ENCODE measurements at places on chromosomes 16 and 17.

DNA sequence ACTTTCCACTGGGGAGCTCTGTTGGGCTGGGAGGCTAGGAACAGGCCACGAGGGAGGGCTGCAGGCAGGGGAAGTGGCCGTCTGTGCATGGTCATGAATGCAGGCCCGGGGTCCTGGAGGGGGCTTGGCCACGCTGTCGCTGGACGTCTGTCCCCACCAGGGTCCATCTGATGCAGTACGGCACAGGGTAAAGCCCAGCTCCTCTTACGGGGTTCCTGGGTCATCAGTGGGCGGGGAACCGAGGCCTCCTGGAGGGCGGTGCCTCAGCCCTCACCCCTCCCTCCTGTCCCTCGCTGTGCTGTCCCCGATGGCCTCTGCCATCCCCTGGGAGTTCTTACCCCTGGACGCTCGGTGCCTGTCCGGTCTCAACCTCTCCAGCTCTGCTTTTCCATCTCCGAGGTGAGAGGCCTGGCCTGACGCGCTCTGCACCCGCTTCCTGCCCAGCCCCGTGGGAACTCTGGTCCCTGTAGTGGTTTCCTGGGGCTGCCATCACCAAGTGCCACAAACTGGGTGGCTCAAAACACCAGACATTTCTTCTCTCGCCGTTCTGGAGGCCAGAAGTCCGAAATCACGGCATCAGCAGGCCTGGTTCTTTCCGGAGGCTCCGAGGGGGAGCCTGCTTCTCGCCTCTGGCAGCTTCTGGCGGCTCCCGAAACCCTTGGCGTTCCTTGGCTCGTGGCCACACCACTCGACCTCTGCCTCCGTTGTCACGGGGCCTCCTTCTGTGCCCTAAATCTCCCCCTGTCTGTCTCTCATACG, 182.8 kb downstream of the SEC14L1 start:
- DNase-seq, result peak; percentile 78

GRCh38 chr17:77126519-77126918, 14.2 kb upstream of the SEC14L1 start:
- no peak for DNase-seq

- no peak for DNase-seq
Observed at GRCh38 chr16:66044089-66044488, 322.4 kb upstream of the CDH5 start.

GRCh38 chr16:4591706-4592470, 22.8 kb downstream of the UBALD1 start:
- no peak for DNase-seq

GRCh38 chr17:43591779-43592562, 45.8 kb upstream of the ETV4 start:
- peak; percentile 90 for DNase-seq

GRCh38 chr16:17277981-17278381, 192.8 kb downstream of the XYLT1 start:
- no peak for DNase-seq

DNA sequence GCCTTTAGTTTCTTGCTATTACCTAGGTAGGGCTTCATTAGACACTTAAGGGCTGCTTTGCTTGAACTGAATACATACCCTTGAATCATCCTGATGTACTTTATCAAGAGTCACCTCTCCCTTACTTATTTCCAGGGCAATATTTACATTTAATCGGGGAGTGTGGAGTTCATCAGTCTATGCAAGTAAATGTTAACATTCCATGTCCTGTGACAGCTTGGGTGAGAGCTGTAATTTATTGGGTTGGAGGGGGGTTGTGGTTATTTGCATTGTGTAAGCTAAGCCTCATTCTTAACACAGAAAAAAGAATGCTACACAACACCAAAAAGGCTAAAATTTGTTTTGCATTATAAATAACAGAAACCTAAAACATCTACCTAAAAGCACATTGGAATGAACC, 16.7 kb downstream of the KCNJ16 start:
- no peak for DNase-seq

DNA sequence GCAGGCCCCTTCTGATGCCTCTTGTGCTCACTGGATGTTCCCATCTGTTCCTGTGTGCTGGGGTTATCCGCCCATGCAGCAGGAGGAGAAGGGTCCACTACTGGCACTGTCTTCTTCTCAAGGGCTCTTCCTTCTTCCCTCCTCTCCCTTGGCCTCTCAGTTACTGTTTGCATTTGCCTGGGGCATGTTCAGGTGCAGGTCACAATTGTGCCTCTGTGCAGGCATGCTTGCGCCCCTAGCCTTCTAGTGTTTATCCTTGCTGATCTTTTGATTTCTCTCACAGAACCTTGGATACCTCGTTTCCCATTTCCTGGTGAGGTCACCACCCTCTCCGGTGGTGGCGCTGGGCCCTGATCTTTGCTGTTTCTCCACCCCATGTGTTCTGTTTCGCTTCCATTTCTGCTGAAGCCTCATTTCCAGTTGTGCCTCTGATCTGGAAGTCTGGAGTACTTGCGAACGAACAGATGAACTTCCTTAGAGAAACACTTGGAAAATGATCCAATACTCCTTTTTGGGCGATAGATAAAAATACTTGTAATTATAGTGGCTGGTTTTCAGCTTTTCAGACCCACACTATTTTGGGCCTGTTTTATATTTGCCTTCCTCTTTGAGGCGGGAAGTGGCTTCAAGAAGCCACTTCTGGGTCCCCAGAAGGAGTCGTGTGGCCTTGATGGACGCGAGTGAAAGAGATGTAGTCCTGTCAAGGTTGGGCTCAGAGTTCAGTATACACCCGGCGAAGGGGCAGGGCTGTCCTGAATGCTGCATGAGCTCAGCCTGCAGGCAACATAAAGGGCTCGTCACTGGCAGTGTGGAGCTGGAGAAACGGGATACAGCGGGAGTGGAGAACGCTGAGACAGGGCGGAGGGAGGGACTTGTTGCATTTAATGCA, 312.9 kb downstream of the SNX29 start:
- no peak for DNase-seq

GRCh38 chr17:44887971-44888954, 11.0 kb downstream of the EFTUD2 start:
- DNase-seq, result no peak
